ENCODE measurements at places on chromosomes 12 and 14.

GRCh38 chr12:109841356-109841755 is 8.2 kb upstream of the TRPV4 start:
- DNase-seq: no peak

DNA sequence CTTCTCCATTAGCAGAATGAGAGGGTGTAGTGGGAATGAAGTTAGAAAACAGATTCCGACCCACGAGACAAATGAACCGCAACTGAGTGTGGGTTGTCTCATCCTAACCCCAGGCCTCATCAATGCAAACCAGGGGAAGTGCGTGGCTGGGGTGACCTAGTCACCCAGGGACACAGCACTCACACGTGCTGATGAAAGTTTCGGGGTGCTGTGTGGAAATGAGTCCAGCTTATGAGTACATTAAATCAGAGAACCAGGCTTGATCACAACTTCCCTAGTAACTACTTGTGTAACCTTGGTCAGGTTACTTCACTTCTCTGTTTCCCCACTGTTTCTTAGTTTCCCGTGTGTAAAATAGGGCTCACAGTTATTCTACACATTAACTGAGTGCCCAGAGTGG is 95.4 kb upstream of the CDKN3 start:
- no peak for DNase-seq

DNA sequence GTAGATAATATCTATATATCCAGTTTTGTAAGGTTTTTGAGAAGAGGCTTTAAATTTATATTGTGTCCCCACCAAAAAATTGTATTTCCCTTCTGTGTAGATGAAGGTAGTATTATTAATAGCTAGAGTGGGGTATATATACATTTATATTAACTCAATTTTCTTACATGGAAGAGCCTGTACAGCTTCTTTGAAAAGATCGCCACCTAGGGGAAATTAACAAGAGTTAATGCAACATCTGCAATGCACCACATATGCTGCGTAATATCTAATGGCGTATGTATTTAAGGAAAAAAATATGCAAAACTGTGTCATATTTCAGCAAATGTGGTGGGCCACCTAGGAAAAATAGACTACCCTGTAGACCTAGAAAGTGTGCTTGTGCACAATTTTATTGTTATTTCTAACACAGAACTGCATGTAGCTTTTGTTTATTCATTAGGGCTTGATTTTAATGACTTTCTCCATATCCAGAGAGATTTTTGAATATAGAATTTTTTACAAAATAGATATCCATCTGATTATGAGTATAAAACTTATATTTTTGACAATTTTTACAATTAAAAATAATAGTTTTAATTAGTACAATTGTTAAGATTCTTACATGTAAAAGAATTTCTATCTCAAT is 14.0 kb downstream of the CCER1 start:
- no peak for DNase-seq

DNA sequence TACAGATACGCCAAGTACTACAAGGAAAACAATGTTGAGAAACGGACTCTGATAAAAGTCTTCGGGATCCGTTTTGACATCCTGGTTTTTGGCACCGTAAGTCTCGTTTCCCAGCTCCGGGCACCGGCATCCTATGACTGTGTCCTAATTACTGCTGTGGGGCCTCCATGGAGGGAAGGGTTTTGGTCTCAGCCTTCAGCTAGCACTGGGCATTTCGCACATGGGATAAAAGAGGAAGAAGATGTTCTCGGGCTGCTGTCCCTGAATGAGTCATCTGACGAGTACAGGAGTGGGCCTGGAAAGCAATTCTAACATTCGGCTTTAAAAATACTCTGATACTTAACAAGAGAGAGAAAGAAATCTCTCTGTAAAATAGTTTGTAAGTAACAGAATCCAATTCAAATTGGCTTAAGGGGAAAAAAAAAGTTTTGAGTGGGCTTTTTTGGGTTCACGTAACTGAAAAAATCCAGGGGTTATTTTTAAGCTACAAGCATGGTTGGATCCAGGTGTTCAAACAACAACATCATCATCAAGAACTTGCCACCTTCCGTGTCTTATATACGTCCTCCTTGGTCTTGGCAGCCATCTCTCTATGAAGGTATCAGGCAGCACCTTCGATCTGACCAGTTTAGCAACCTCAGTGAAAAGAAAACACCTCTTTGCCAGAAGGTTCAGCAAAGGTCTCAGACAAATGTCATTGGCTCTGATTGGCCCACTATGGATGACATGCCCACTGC is 34.4 kb upstream of the P2RX4 start:
- DNase-seq: no peak

- DNase-seq: no peak
Measured at GRCh38 chr12:24996820-24997219, 47.9 kb upstream of the BCAT1 start.

DNA sequence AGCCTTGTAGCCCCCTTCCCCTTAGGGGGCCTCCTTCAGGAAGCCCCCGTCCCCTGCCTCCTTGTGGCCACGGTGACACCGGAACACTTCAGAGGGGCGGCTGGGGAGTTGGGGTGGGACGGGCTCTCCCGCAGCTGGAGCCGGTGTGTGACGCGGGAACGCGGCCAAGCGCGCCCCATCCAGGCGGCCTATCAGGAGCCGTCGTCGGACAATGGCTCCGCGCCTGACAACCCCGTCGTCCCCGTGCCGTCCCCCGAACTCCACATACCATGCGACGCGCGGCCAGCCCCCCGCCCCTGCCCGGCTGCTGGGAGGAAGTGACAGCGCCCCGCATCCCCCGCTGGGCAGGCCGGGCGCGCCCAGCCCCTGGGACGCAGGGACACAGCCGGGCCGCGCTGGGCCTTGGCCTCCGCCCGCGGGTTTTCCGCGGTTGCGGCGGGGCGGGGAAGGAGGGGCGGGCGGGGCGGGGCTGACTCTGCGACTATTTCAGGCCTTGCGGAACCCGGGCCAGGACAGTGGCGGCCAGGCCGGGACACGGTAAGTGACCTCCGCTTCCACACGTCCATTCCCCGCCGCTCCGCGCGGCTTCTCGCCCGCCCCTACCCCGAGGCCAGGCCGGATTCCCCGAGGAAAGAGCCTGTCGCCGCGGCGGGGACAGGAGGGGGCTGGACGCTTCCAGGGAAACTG is at the start of gene TNFAIP2:
Gene TNFAIP2 (plus strand): TSS at position 515 of the 687 bp plus-strand sequence. CDS start 2,997 bp downstream, outside the sequence.
- no peak for DNase-seq

DNA sequence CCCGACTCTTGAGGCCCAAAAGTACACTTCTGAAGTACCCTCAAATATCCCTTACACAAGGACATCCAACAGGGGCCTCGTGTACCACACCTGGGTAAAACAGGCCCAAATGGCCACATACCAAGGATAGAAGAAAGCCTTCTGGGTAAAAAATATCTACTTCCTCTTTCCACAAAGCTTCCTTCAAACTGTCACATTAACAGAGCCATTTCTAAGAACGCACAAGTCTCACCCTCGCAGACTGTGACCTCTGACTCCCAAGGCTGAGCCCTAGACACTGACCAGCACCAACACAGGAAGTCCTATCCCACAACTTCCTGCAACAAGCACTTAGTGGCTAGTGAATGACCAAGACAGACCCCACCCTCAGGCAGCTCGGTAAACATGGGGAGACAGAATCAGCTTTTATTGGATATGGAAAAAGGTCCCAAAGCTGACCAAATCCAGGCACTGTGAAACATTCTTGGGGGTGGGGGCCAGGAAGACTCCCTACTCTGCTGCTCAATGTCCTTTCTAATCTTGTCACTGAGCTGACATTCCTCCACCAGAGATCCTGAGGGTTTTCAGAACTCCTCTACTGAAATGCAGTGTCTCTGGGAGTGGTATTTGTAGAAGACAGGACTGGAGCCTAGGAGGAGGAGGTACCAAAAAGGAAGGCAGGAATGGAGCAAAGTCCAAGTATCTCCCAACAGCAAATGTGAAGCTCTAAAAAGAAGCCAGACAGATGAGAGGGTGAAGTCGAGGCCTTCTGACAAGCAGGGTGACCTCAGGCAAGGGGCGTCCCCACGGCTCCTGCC is 15.9 kb downstream of the KCTD10 start:
- DNase-seq: no peak

DNA sequence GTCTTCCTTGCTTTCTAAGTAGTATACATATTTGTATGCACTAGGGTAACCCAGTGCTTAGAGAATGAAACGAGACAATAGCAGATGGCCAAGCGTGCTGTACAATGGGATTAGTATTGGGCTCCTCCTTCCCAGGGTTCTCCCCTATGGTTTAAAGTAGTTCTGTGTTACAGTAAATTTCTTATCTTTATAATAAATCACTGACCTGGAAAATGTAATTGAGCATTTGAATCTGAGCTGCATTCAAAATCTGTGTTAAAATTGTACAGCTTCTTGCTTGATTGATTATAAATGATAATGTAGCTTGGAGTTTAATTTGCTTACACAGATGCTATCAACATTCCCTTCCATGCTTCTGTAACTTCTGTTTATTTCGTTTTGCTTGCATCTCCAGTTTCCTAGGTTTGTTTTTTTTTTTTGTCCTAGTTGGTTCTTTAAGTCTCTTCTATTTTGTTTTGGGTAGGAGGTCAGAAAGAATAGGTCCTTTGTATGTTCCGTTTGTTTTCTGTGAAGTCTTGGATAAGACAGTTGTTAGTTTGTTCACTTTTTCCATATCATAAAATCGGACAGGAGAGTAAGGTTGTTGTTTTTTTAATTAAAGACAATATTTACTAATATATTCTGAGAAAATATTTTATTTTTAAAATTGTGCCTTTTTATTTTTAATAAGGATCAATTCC is 171.2 kb downstream of the ERC1 start:
- no peak for DNase-seq
